ENCODE measurements at places on chromosomes 6 and 20.
A peak's percentile ranks its signal among the peaks of the same experiment; 100 is the strongest.

GRCh38 chr6:168737481-168737880, 296.5 kb downstream of the SMOC2 start:
- DNase-seq = no peak

DNA sequence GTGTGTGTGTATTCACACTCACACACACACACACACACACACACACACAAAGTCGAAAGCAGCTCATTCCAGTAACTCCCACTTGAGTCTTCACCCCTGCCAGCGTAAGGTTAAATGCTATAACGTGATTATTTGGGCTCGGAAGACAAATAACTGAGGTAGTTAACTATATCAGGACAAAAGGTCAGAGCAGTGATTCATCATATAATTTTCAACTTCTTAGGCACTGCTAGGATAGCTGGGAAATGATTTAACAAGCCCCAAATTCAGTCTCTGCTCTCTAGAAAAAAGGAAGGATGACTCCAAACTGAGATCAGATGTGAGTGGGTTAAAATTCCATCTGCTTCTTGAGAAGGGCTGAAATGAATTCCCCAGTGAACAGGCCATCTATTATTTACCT, 30.7 kb downstream of the HDGFL1 start:
- DNase-seq = no peak

GRCh38 chr6:87846434-87846833, 144.4 kb upstream of the AKIRIN2 start:
- DNase-seq = no peak

DNA sequence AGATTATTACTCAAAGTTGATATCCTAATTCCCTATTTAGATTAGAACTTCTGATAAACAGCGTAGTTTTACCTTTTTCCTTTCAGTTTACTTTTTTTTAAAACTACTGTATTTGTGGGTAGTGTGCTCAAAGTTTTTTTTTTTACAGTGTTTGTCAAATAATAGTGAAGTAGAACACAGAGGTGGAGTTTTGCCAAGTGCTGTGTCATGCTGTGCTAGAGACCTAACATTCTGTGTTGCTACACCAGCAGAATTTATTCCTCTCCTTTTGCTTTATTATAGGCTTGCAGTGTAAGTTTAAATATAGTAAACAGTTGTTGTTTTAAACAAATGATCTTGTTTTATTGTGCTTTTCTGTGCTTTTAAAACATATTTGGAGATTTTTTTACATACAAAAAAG, 125.4 kb downstream of the HIVEP1 start:
- peak; percentile 8 for DNase-seq

GRCh38 chr20:32675223-32675975, 1.7 kb upstream of the C20orf203 start:
- peak; percentile 93 for DNase-seq

- DNase-seq = no peak
These were observed 69.4 kb downstream of the CPNE5 start for GRCh38 chr6:36769676-36770499.

DNA sequence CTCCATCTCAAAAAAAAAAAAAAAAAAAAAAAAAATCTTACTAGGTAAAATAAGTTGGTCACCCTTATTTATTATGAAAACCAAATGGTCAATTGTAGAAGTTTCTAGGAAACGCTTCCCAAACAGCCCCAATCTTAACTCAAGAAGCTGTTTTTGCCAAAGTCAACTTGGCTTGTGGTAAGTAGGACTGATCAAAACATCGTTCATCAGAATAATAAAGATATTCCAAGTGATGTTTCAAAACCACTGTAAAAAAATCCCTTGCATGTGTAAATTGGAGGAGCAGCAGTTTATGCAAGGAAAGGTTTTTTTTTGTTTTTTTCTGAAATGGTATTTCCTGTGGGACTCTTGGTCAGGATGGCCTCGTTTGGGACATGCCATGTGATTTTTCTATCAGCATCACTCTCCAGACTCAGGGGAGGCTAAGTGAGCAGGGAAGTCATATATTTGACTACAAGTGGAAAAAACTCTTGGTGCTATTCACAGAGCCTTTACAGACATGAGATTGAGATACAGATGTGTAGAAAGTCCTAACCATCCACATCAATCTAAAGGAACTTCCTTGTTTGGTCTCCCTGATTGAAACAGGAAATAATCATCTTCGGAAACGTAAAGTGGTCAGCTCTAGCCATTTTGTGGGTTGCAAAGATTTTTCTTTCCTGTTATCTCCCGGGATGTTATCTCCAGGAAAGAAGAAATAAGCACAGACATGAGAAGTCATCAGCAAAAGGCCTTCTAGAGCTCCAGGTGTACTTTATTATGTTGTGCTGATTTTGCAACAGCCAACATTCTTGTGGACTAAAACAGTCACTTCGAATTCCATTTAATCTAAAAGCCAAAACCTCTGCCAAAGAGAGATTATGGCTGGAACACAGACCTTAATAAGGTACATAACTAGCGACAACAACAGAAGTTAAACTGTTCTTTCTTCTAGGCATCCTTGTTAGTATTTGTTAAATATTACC, 177.8 kb downstream of the EDN1 start:
- no peak for DNase-seq

DNA sequence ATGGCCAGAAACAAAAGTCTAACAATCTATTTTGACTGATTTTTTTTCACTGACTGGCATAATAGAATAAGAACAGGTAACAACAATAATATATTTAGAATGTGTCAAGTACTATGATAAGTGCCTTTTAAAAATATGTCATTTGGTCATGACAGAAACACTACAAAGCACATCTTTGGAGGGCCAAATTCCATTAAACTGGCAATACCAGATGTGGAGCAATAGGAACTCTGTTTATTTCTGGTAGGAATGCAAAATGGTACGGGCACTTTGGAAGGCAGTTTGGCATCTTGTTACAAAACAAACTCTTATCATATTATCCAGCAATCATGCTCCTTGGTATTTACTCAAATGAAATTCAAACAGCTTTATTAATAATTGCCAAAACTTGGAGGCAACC, 39.3 kb downstream of the TENT5A start:
- DNase-seq = no peak

DNA sequence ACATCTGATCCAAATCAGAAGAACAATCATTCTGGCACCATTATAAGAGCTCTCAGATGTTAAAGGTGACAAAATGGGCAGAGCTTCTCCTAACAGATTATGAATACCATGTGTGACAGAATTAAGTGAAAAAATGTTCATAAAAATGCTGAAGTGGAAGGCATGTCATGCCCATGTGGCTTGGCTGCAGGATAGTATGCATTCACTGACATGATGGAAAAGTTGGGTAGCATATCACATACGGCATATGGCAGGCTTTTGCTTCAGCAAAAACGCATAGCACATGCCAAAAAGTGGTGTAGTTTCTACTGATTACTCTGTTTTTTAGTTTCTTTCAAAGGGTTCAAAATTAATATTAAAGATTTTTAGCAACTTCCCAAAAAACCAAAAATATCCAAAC, 731.5 kb upstream of the EPHA7 start:
- DNase-seq = no peak

DNA sequence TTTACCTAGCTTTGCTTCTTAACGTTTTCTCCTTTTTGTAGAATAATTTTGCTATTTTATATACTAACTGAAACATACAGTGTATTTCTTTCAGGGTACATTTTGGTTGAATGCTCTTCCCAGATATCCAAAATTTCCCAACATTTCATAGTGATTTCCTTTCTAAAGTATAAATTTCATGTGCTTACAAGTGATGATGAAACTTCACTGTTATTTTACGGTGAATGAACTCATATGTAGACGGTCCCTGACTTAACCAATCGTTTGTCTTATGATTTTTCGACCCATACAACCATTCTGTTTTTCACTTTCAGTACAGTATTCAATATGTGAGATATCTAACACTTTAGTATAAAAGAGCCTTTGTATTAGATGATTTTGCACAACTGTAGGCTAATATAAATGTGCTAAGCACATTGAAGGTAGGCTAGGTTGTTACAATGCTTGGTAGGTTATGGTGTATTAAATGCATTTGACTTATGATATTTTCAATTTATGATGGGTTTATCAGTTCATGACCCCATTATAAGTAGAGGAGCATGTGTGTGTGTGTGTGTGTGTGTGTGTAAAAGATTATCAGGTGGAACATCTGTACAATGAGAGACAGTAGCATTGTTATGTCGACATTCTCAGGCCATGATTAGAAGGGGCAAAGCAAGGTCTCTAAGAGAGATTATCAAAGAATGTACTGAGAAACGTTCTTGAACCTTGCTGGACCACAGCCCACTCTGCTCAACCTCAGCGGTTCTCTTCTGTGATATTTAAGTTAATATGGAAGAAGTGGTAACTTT, 20.9 kb downstream of the HIVEP1 start:
- DNase-seq = no peak

- peak; percentile 82 for DNase-seq
These were observed 15.2 kb downstream of the COX4I2 start for GRCh38 chr20:31652917-31653396.

DNA sequence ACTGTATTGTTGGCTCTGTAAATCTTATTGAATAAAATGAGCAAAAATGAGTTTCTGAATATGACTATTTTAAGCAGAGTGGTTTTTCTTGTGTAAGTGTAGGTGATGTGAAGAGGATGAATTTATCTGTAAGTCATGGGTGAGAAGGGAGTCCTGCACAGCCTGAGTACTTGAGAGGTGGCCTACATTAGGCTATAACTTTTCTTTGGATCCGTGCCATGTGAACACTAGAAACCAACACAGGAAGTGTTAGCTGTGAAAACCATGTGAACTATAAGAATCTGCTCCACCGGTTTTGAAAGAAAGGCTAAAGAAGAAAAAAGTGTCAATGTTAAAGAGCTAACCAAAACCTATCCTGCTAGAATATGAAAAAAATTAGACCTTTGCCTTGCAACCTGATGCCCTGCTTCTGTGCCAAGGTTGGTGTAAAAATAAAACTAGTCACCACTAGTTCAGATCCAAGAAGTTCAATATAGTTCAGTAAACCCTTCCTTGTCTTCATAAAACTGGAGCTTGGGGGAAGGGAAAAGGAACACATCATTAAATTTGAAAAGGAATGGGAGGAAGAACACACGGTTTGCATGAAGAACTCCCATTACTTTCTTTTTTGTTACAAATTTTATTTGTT, 21.3 kb downstream of the PLCB1 start:
- DNase-seq = no peak

- no peak for DNase-seq
These were observed 253.1 kb upstream of the RAB32 start for GRCh38 chr6:146290589-146290901.

GRCh38 chr20:63138855-63139341, 77.0 kb downstream of the YTHDF1 start:
- DNase-seq = no peak

DNA sequence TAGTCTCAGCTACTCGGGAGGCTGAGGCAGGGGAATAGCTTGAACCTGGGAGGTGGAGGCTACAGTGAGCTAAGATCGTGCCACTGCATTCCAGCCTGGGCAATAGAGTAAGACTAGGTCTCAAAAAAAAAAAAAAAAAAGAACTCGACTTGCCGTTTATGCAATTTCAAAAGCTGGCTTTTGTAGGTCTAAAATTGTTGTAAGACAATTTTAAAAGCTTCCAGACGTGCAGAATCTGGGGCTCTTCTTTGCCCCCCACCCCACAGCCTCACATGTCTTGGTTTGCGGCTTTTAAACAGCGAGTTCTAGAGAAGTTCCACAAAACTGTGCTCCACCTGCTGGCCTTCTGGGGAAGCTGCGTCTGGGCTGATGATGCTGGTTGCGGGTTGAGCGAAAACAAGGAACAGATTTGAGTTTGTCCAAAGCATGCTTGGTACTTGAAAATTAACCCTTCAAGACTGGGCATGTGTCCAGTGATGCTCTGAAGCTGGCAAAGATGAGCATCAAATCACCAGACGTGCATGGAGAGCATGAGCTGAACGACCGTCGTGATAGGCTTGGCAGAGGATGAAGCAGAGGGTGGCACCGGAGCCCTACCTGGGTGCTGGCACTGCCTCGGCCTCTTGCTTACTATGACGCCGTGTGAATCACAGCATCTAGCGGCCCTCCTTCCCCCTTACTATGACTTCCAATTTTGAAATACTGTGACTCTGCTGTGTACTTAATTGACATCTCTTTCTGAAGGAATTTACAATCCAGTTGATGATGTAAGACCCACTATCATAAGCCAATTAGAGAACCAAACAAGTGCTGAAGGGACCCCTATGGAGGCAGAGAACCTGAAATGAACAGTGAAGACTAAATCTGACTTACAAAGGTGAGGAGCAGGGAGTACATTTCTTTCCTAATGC, 171.4 kb downstream of the GMPR start:
- DNase-seq = no peak

GRCh38 chr6:31168606-31169005, 1.9 kb downstream of the POU5F1 start:
- DNase-seq = no peak

DNA sequence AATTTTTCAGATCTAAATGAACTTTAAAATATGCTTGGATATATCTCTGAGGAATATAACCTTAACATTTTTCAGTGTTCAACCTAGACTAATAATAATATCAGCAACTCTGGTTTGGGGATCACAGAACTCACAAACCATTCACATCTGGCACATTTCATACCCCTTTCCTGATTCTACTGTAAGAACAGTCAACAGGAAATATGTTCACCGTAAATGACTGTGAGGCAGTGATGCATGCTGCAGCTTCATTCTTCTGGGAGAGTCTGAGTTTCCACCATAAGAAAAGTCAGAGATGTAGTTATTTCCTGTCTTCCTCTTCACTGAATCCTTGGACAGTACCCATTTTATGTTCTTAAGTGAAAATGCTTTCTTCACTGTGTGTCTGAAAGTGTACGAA, 134.2 kb upstream of the IFNGR1 start:
- DNase-seq = no peak

GRCh38 chr6:168032005-168032760, 34.7 kb downstream of the KIF25 start:
- no peak for DNase-seq

DNA sequence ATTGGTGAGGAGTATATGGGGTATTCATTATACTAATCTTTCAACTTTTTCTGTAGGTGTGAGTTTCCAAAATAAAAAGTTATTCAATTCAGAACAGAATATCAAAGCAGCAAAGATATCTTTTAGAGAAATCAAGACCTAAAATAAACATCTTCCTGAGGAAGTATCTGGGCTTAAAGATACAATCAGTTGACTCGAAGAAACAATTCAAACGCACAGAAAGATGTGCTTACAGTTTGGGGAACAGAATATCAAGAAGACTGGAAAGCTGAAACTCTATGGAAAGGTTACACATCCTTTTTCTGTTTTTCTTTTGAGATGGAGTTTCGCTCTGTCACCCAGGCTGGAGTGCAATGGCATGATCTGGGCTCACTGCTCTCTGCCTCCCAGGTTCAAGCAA, 36.2 kb upstream of the SAYSD1 start:
- no peak for DNase-seq

DNA sequence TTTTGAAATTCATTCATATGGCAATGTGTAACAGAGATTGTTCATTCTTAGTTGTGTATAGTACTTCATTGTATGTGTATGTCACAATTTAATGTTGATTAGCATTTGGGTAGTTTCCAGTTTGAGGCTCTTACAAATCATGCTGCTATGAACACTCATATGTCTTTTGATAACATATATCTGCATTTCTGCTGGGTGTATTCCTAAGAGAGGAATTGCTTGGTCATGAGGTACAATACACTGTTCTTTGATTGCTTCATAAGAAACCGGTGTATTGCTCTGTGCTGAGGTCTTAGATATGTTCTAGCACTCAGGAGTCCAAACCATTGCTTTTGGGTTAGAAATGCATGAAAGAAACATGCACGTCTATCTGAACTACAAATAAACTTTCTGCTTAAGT, 492.9 kb upstream of the JAG1 start:
- DNase-seq = no peak

- DNase-seq = no peak
These were observed 2.1 kb upstream of the LAMA5 start for GRCh38 chr20:62368976-62369814.

GRCh38 chr6:1605004-1605892, 4.5 kb upstream of the FOXC1 start:
- no peak for DNase-seq
